ENCODE measurements at places on chromosomes 1 and 21. TPM values are rescaled to one million over a fixed set of nuclear protein-coding genes. Genes with fewer than 3 reads are reported as not detected.

PCSK9 gene
- 3.7 TPM for total RNA-seq

SPRR5 gene
- not detected for total RNA-seq

MMEL1 gene
- not detected for total RNA-seq

FABP3 gene
- not detected for total RNA-seq

OPTC gene
- total RNA-seq: not detected

ARHGEF16 gene
- 6.0 TPM for total RNA-seq

GSTM3 gene
- total RNA-seq: 25.3 TPM

ADAM30 gene
- not detected for total RNA-seq

RIPPLY3 gene
- 0.71 TPM for total RNA-seq

CDC42 gene
- total RNA-seq: 145 TPM

CD244 gene
- total RNA-seq: not detected

SAMSN1 gene
- total RNA-seq: not detected

CD1E gene
- total RNA-seq: not detected

BSND gene
- total RNA-seq: not detected

DPT gene
- not detected for total RNA-seq

HUNK gene
- 1.2 TPM for total RNA-seq

RAB4A gene
- total RNA-seq: 46.2 TPM

GUCA2B gene
- total RNA-seq: not detected

OR2T33 gene
- total RNA-seq: not detected

CELA3A gene
- not detected for total RNA-seq

RHOU gene
- 4.3 TPM for total RNA-seq

LRRC7 gene
- not detected for total RNA-seq

KIF26B gene
- total RNA-seq: 0.04 TPM

SERPINC1 gene
- total RNA-seq: not detected

ANKRD34A gene
- 0.15 TPM for total RNA-seq

LCE1E gene
- total RNA-seq: not detected

PTPRC gene
- total RNA-seq: not detected

ADAMTS4 gene
- total RNA-seq: not detected

IL20 gene
- total RNA-seq: not detected

S100A3 gene
- total RNA-seq: 115 TPM

SLC2A5 gene
- 0.13 TPM for total RNA-seq

GPATCH2 gene
- total RNA-seq: 4.9 TPM

C1orf210 gene
- not detected for total RNA-seq

SPRR3 gene
- total RNA-seq: not detected

FCGR2B gene
- not detected for total RNA-seq

COL6A1 gene
- total RNA-seq: 12.9 TPM

TNFAIP8L2 gene
- total RNA-seq: not detected

UMODL1 gene
- total RNA-seq: not detected

AMY1C gene
- not detected for total RNA-seq

FCRL2 gene
- total RNA-seq: not detected

HTR6 gene
- 0.18 TPM for total RNA-seq

LIN28A gene
- not detected for total RNA-seq

HSD3B1 gene
- total RNA-seq: not detected
